ENCODE measurements at places on chromosomes 2 and 18.

- no peak for DNase-seq
Observed at GRCh38 chr18:76839086-76839794, 16.9 kb downstream of the ZNF236 start.

DNA sequence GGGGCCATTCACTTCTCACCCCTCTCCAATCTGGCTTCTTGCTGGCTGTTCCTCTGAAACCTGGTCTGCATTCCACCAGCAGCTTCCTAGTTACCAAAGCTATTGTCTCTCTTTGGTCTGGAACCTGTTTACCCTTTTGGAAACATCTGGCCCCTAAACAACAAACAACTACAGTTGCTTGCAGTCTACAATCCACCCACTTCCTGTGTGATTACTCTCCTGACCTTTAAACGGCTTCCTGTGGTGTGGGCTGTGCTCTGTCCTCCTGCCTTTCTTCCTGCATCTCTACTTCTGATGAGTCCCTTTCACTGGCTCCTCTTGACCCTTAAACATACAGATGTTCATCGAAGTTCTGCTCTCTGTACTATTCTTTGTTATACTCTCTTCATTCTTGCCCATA is 303.8 kb downstream of the TDRD15 start:
- no peak for DNase-seq

DNA sequence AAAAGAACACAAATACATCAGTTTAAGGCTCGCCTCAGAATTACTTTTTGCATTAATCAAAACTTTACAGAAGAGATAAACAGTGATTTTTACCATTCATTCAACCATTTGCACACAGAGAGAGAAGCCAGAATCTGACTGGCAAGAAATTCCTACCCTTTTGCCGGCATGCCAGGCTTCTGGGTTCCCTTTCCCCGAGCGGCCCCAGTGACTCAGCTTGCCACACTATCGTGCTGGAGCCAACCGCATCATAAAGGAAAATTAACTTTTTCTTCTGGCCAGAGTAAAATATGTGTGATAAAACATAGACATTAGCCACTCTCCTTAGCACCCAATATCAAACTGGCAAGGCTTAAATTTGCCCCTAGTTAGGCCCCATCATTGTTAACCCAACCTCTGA is 61.8 kb upstream of the IKZF2 start:
- DNase-seq, result no peak

GRCh38 chr2:11809586-11810236 is 63.3 kb downstream of the LPIN1 start:
- DNase-seq, result no peak

- no peak for DNase-seq
Observed at GRCh38 chr2:205681401-205682238, 681 bp upstream of the NRP2 start.

- DNase-seq, result no peak
Observed at GRCh38 chr18:29163596-29163995, 986.7 kb upstream of the CDH2 start.

- DNase-seq, result no peak
Observed at GRCh38 chr2:42938671-42939370, 146.4 kb upstream of the HAAO start.

DNA sequence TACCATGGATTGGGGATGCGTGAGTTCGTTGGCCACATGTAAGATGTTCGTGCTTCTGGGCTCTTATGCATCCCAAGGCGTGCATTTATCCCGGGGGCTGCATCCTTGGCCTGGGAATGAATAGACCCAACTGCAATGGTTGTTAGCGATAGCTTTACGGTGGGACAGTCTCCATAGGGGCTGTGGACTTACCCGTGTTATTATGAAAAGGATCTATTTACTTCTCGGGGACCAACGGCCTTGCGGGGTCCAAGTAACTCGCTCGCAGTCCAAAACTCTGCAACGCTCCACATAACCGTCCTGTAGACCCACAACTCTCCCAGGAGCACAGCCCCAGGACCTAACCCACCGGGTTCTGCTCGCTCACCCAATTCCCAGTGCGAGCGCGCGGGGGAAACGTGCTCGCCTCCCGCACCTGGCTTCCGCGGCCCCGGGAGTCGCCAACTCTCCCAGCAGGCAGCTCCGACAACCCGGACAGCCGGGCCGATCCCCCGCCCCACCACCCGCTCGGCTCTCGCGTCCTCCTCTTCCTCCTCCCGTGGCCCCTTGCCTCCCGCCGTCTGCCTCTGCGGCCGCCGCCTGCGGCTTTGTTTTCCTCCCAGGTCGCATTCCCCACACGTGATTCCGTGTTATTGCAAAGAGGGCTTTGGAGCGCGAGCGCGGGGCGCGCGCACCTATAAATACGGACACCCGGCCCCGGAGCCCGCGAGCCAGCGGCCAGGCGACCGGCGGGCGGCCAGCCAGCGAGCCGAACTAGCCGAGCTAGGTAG is at the start of gene CABLES1:
Gene CABLES1 (plus strand): TSS at position 706 of the 770 bp plus-strand sequence. CDS start 278 bp downstream, outside the sequence.
- DNase-seq, result peak; percentile 21

DNA sequence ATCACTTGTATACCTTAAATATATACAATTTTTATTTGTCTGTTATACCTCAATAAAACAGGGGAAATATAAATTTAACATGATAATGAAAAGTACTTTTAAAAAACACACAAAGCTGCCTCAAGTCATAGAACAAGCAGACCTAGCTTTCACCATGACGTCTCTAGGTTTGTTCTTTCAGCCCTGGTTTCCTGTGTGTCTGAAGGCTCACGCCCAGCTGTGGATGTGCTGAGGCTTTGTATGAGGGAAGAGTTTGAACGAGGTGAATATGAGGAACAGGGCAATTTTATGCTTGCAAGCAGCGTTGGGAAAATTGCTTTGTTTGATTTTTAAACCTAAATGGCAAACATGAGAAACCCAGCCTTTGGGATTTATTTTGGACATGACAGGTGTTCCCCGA is 15.3 kb downstream of the SH3RF3 start:
- no peak for DNase-seq

DNA sequence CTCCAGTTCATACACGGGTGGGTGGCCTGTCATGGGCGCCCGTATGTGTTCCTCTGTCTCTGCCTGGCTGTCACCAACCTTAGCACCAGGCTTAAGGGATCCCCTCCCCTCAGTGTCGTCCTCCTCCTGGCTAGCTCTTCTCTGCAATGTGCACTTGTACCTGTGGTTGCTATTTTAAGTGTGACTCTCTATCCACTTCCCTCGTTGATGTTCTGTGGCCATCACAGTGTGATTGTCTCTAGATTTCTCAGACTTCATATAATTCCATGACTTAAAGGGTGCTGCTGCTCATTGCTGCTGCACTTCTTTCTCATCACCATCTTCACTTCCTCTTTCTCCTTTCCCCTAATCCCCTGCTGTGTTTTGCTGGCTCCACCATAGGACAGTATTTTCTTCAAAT is 143.4 kb downstream of the EML6 start:
- DNase-seq, result no peak
